Lower lobe of right lung (tissue), 2 donors: ENCODE measurements at places on chromosomes 12 and 14. TPM values are rescaled to one million over a fixed set of nuclear protein-coding genes. Genes with fewer than 3 reads are reported as not detected.

Gene GNB3
- total RNA-seq, result 1.0 TPM

Gene IKZF4
- 13.1 TPM for total RNA-seq

- DNase-seq, result no peak
- H3K27ac ChIP-seq, result no peak overlapping the region
- H3K4me1 ChIP-seq, result no peaks in the 10 kb centered on the region
- no peak overlapping the region for H3K4me3 ChIP-seq
- H3K27me3 ChIP-seq, result no peaks in the 10 kb centered on the region
Measured at GRCh38 chr12:93358821-93359220, 18.9 kb upstream of the NUDT4 start.

- no peak for DNase-seq
- H3K4me3 ChIP-seq, result no peak overlapping the region
- no peaks in the 10 kb centered on the region for H3K4me1 ChIP-seq
- H3K27me3 ChIP-seq, result no peaks in the 10 kb centered on the region
Measured at GRCh38 chr12:104888892-104889291, 69.2 kb downstream of the SLC41A2 start.
